ENCODE measurements at places on chromosomes 2 and 18. TPM values are rescaled to one million over a fixed set of nuclear protein-coding genes. Genes with fewer than 3 reads are reported as not detected.

Gene DNER
- 0.26 TPM for total RNA-seq

Gene SUCLG1
- 71.1 TPM for total RNA-seq

Gene NAPG
- 30.8 TPM for total RNA-seq

Gene ACMSD
- total RNA-seq: not detected

Gene NPHP1
- total RNA-seq: 5.0 TPM

Gene TNFAIP6
- total RNA-seq: 53.8 TPM

Measured in fibroblast of lung (primary cell).